AG04449 (cell line): ENCODE measurements at places on chromosomes 7 and 10.

- peak; percentile 96 for DNase-seq
These were observed 80.7 kb upstream of the EMX2 start for GRCh38 chr10:117461766-117462423.

- DNase-seq = no peak
These were observed 3.0 kb downstream of the TBATA start for GRCh38 chr10:70782086-70782745.

DNA sequence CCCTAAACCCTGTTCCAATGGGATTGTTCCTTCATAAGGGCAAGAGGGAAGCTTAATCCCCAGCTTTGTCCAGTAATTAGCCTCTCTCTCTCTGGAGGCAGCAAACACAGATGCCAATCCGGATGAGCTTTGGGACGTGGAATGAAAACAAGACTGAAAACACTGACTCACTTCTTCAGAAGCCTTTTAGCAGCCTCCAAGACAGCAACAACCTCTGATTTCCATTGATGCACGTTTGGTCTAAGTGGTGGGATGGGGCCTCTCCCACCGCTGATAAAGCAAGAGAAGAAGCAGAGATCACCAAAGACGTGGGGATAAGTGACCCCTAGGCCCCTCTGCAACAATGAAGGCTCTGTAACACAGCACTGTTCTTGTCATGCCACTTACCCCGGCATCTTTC is 5.8 kb upstream of the GFRA1 start:
- DNase-seq = no peak

DNA sequence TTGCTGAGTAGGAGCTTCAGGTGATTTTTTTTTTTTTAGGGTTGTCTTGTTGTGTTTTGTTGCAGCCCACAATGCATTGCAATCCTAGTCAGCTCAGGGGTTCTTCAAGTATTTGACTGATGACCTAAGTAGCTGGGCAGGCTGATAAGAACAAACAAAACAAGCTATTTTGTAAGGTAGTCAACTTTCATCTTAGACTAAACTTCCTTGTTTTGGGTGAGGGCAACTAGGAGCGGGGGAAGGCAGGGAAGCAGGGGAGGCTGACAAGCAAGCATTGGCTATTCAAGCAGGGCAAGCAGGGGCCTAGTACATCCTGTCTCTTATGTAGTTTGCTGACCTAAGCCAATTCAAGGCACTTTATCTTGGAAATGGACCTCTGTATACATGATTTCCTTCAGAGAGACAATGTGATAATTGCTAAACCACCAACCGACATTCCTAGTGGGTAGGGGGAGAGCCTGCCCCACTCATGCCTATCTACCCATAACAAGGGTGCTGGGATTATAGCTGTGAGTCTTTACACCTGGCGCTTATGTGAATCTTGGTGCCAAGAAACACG is 163.3 kb upstream of the PRKCQ start:
- DNase-seq = no peak

DNA sequence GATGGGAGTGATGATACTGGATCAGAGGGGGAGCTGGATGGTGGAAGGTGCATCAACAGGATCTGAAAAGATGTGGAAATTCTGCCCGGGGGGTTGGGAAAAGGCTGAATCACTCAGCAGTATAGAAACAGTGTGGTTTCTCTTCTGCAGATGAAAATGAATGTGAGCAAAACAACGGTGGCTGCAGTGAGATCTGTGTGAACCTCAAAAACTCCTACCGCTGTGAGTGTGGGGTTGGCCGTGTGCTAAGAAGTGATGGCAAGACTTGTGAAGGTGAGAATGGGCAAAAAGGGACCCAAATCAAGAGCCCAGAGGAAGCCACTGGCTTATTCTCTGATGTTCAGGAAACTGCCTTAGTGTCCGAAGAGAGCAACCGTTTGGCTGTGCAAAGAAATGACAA is 12.9 kb downstream of the OIT3 start:
- no peak for DNase-seq

GRCh38 chr10:75417522-75417927 is 13.9 kb upstream of the LRMDA start:
- DNase-seq = no peak

DNA sequence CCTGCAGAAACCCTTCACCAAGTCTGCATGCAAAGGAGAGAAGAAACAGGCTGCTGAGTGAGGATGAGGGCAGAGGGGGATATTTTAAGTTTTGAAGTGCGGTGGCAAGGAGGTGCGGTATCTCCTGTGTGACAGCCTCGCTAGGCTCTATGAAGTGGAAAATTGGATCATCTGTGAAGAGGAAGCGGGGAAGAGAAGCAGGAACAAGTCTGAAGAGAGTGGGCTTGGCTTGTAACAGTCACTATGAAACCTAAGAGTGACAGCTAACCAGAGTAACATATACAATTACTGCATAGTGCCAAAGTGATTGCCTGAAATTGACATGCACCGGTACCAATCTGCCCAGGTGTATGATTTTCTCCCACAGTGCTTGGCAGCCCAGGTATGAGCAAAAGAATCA is 287.5 kb upstream of the KLF14 start:
- no peak for DNase-seq

- DNase-seq = no peak
These were observed 402.4 kb upstream of the ADARB2 start for GRCh38 chr10:2139746-2140145.

- no peak for DNase-seq
These were observed 24.3 kb upstream of the OPN4 start for GRCh38 chr10:86630079-86630478.

GRCh38 chr7:50757703-50758390 is 24.8 kb downstream of the GRB10 start:
- no peak for DNase-seq

- DNase-seq = no peak
These were observed 75.1 kb downstream of the NOD1 start for GRCh38 chr7:30403477-30403876.

DNA sequence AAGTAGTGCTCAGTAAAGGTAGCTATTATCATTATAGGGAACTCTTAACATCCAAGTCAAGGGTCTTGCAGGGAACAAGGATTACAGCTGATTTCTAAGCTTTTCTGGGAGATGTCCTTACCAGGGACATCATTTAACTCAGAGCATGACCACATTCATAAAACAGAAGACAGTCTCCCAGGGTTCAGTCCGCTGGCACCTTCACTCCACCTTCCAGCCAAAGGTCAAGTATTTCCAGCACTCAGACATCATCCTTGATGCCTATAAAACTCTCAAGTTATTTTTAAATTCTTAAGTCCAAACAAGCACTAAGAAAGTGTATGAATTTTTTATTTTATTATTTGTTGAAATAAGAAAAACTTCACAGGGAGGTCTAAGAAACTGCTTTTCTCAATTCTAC is 119.7 kb upstream of the KMT2E start:
- no peak for DNase-seq

DNA sequence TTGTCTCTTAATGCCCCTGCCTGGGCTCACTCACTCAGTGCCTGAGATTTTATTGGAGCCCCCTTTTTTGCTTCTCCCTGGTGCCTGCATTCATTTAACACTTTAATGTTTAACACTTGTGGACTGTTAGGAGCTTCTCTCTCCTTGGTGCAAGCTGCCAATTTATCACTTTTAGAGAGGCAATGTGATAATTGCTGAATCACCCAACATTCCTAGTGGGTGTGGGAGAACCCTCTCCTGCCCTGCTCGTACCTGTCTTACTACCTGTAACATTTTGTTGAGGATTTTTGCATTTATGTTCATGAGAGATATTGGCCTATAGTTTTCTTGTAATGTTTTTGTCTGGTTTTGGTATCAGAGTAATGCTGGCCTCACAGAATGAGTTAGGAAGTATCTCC is 13.2 kb downstream of the STAM start:
- DNase-seq = no peak

DNA sequence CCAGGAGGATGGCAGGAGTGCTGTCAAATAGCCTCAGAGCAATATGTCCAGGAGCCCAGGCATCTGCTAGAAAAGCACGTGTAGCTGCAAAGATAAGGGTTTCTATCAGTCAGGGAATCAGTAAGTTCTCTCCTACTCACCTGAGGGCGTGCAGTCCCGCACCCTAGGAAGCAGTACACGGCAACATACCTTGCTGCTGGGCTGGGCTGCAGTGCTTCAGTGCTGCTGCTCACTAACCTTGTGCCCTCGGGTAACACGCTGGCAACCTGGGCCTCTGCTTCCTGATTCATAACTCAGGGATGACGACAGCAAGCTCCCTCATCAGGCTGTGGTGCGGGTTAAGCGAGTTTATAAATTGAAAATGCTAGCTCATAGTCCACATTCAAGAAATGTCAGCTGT is 29.5 kb upstream of the CCNY start:
- no peak for DNase-seq

DNA sequence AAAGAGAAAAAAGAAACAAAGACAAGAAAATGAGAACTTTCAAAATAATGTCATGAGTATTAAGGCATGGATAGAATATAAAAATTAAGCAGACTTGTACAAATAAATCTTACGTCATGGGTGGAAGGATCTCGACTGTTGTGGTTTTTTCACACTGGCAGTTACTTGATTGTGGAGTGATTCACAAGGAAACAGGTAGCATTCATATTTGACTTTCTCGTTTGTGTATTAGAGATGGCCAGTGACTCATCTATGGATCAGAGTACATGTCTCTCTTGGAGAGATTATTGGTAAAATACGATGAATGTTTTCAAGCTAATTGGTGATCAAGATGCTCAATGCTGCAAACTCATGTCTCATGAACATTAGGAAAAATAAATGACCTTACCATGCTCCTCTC is 564.3 kb downstream of the GATA3 start:
- DNase-seq = no peak

DNA sequence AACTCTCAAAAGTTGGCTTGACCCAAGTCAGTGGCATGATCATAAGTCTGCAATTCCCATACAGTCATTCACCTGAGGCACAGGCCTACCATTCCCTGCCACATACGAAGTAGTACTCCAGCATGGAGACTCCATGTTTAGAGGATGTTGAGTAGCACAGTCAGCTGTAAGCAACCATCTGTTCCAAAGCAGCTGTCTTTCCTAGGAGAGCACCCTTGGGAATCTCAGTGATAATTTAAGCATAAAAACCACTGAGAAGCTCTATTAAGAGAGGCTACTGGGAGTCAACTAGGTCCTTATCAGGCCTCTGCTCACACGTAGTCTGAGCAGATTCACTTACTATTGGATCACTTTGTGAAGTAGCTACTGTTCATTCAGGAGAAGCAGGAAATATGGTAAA is 61.6 kb upstream of the UNC5B start:
- no peak for DNase-seq

DNA sequence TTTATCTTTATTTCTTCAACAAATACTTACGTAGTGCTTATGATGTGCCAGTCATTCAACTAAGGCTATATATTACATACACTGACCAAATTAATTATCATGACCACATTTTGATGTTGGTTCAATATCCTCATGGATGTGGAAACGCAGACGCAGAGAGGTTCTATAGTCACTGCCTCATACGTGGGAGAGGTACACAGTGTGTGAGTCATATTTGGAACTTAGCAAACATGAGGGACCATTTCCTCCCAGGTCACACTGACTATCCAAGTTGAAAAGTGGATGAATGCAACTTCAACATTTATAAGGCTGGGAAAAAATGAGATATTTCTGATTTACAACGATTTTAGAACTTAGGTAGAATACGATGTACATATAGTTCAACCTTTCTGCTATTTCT is 113.6 kb downstream of the PRLHR start:
- DNase-seq = no peak

DNA sequence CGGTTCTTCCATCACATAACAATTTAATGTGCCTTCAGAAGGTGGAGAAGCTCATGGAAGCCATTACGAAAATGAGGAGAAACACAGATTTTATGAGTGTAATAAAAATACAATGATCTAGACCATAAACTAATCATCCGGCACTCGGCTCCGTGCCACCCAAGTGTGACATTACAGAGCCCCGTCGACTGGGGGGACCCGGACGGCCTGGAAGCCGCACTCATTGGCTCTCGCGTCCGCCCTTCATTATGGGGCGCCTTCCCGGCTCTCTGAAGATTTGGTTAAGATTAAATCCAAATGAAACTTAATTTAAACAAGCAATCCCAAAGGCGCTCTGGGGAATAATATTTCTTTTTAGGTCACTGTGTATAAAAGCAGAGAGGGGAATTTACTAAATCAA is 242.6 kb downstream of the DNAJB6 start:
- DNase-seq = no peak

DNA sequence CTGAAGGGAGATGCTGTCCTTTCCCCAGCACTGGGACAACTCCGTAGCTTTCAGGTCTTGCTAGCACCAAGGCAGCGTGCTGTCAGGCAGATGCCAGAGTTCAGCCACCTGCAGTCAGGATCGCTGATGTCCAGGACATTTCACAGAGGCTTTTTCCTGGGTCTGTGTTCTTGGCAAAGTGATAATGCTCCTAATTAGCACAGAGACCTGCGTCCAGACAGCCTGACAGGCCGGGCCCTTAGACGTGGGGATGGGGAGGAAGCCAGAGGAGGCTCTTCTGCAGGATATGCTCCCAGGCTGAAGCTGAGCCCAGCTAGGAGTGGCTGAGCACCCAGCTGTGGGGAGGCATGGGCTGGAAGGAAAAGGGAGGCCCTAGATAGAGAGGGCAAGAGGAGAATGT is 82.5 kb upstream of the TBX20 start:
- no peak for DNase-seq

DNA sequence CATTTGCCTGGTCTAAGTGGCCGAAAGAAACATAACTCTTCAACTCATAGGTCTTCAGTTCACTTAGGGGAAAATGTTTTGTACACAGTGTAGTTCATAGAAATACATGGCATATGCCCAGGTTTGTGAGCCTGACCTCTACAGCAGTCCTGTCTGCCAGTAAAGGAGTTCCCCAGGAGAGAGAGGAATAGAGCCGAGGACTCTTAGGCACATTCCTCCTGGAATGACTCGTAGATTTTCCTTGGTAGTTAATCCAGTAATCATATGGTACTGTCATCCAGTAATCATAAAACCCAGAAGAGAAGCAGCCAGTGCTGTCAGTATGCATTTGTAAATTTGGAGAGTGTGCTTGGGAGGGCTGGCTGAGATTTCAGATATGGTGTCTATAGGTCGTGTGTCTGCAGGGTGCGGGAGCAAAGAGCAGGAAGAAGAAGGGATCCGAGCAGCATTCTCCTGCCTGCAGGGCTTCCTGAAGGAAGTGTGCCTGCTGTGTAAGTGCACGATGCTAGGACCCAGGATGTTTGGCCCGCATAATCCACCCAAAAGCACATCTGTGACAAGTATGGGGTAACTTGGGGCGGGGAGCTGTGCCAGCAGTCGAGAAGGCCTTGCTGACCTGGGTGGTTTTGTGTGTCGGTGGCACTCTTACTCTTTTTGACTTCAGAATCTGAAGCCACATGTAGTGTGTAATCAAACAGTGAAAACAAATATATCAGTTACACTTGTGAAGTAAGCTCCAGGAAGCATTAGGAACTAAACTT is 13.9 kb downstream of the EIF4H start:
- DNase-seq = no peak

DNA sequence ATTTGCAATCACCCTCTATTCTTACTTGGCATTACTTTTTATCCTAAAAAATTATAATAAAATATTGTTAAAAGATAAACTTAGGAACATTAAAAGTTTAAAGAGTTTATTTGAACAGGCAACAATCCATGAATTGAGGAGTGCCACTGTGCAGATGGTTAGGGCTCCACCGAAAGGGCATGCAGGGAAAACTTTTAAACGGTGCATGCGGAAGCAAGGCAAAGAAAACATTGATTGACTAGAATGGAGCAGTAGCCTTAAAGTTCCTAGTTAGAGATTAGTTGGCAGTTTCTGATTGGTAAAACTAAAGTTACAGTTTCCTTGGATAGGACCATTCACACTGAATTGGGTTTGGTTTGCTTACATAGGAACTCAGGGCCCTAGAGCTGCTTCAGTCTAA is 17.3 kb downstream of the CC2D2B start:
- no peak for DNase-seq

GRCh38 chr10:121747163-121747775 is 149.0 kb upstream of the FGFR2 start:
- DNase-seq = no peak

- no peak for DNase-seq
These were observed 16.4 kb downstream of the PTTG1IP2 start for GRCh38 chr7:90485734-90486316.
